ENCODE measurements at places on chromosomes 6 and 20. TPM values are rescaled to one million over a fixed set of nuclear protein-coding genes. Genes with fewer than 3 reads are reported as not detected.

- no peak for DNase-seq
Measured at GRCh38 chr6:56786256-56786655, 143.6 kb upstream of the DST start.

- DNase-seq = no peak
Measured at GRCh38 chr20:35252037-35252461, 25.6 kb downstream of the MMP24 start.

- DNase-seq = no peak
Measured at GRCh38 chr6:148211777-148212324, 130.8 kb upstream of the SASH1 start.

The SYNE1 gene
- total RNA-seq = 1.4 TPM

The HLA-DQA1 gene
- total RNA-seq = not detected
